Heart right ventricle (tissue), 16 donors: ENCODE measurements at places on chromosomes 7 and 10. TPM values are rescaled to one million over a fixed set of nuclear protein-coding genes. Genes with fewer than 3 reads are reported as not detected.

CDH23 gene
- total RNA-seq = 6.6 TPM

HMX2 gene
- not detected for total RNA-seq

C10orf105 gene
- not detected for total RNA-seq

CRHR2 gene
- 0.07 TPM for total RNA-seq

GPR26 gene
- not detected for total RNA-seq
